Hematopoietic multipotent progenitor cell treated with erythropoietin and hydrocortisone succinate and interleukin-3 and kit ligand, for 17 days (in vitro differentiated cells): ENCODE measurements at places on chromosomes 5 and 9.

DNA sequence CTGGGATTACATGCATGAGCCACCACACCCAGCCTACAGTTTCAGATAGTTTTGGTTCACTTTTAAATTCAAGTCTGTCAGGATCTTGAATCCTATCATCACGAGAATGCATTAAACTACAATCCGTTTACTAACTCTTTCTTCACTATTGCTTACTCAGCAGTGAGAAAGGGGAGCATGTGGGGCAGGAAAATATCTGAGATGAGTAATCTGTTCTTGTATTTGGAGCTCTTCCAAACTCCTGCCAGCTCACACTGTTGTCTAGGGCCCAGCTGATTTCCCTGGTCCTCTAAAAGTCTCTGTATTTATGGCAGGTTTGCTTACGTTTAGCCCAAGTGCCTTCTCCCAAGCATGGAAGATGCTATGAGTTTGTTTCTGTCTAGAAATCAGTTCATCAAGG, 152.2 kb downstream of the FGF18 start:
- no peak for DNase-seq

- no peak for DNase-seq
Observed at GRCh38 chr5:112586596-112587062, 151.1 kb upstream of the APC start.

- DNase-seq, result no peak
Observed at GRCh38 chr9:36895744-36896260, 138.3 kb downstream of the PAX5 start.

DNA sequence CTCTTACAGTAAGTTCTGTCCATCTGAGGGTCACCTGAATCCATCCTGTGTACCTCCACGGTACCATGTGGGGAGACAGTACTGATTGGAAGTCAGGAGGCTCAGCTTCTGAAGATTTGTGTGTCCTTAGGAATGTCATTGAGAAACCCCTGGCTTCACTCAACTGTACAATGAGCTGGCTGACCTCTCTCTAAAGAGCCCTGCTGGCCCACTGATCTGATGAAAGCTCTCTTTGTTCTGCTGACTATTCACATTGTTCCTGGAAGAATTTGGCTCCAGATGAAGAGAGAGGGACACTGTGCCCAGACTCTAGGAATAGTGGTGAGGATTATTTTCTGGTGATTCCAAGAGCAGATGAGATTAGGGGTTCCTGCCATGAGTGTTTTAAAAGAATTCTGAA, 141.2 kb downstream of the LURAP1L start:
- DNase-seq, result no peak

DNA sequence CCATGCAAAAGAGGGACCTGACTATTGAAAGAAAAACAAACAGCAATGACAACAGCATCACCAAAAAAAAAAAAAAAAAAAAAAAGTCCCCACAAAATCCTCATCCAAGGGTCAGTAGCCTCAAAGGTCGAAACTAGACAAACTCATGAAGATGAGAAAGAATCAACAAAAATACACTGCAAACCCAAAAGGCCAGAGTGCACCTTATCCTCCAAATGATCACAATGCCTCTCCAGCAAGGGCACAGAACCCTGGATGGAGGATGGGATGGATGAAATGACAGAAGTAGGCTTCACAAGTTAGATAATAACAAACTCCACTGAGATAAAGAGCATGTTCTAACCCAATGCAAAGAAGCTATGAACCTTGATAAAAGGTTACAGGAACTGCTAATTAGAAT, 250.4 kb upstream of the GRAMD2B start:
- DNase-seq, result no peak

DNA sequence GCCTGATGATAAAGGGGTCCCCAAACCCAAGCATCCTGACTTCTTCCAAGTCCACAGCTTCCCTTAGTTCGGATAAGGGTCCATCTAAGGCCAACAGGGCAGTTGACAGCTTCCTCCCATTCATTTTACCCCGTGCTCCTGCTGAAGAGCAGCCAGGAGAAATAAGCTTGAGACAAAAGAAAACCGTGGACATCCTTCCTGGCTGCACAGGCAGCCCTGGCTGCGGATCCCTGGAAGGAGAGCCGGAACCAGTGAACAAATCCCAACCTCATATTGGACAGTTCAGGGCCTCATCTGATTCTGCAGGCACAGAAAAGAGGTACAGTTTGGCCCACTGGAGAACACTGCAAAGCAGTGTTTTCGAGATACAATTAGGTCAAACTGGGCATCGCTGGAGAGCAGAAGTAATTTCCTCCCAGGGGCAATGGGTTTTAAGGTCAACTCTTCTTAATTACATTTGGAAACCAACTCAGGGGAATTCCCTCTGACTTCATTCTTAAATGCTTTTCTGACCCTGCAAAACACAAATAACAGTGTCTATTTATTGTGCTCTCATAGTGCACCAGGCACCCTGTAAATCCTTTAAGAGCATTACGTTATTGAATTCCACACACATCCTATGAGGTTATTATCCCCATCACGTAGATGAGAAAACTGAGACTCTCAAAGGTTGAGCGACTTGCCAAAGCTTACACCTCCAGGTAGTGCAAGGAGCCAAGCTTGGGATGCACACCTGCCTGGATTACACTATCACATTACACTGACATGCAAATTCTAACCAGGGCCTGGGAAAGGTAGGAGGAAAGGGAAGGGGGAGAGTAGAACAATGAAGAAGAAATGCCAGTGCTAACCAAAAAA, 21.2 kb downstream of the ADAM19 start:
- no peak for DNase-seq

DNA sequence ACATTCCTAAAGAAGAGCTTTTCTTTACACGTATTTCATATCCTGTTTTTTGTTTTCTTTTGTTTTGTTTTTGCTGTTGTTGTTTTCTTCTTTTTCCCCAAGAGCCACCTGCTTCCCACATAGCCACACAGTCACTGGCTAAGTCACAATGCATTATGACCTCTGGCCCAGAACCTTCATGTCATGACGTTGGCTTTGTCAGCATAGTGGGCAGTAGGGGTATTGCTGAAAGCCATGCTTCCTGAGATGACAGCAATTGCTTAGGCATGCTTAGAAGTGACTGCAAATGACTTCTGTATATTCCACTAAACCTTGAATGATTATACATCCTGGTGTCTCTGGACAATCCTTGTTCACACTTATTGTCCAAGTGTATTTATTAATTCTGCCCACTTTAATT, 375.8 kb downstream of the TAF11L14 start:
- no peak for DNase-seq

DNA sequence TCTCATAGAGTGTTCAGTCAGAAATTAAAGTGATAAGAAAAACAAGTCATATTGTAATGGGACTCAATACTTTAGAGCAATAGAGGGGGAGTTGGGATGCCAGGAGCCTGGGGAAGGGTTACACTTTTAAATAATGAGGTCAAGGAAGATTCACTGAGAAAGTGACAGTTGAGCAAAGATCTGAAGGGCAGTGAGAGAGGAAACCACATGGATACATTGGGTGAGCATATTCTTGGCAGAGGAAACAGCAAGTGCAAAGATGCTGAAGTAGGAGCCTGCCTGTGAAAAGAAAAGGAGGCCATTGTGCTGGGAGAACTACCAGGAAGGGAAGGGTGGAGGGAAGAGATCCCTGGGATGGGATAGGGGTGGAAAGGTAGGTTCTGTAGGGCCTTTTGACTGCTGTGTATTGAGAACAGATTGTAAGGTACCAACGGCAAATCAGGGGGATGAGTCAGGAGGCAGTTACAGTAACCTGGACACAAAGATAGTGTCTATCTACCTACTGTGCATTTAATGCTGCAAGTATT, 79.4 kb downstream of the PAM start:
- no peak for DNase-seq

DNA sequence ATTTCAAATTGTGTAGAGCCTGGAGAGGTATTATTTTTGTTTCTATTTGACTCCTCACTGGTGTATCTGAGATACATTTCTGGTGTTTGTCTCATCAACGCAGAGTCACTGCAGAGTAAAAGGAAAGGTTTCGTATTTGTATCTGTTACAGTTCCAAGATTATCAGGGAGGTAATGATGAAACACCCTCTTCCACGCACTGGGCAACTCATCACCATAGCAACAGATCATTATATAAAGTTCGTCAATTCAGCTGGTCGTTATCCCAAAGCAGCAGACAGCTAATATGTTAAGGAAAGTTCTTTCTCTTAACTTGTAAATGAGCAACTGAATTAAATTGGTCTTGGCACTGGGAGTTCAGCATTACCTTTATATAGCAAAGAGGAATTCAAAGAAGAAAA, 513.5 kb downstream of the MTRR start:
- DNase-seq, result no peak

GRCh38 chr9:131807144-131807983, 67.5 kb upstream of the RAPGEF1 start:
- no peak for DNase-seq

GRCh38 chr5:3911773-3912172, 316.1 kb downstream of the IRX1 start:
- DNase-seq, result no peak

DNA sequence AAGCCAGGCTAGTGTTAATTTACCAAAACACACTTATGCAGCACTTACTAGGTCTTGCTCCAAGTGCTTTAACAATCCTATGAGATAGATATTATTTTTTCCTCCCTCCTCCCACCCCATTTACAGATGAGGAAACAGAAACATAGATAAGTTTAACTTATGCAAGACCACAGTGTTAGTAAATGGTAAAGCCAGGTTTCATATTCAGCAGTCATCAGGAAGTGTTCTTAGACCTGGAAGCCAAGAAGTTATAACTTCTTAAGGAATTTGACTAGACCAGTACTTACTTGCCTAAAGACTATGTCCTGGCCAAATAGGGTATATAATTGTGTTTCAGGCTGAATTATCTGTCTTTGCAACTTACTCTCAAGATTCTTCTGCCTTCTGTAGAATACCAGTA, 15.9 kb downstream of the ABHD17B start:
- no peak for DNase-seq

- no peak for DNase-seq
Observed at GRCh38 chr5:56377573-56377972, 144.4 kb upstream of the ANKRD55 start.

GRCh38 chr9:69136779-69137178, 37.3 kb upstream of the TJP2 start:
- DNase-seq, result no peak

DNA sequence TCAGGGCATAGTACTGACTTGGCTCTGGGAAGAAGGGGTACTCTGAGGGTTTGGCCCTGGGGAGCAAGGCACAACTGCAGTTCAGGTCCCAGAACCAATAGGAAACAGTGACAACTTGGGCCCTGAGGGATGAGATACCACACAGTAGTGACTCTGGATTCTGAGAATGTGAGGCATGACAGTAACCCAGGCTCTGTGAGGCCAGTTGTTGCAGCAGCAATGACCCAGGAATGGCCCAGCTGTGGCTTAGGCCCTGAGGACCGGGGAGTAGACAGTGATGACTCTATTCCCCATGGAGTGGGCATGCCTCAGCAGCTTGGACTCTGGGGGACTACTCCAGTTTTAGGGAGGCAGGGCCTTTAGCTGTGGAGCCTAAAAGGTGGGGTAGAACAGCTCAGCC, 21.5 kb upstream of the NFIL3 start:
- no peak for DNase-seq

GRCh38 chr5:81006947-81007636, 46.9 kb downstream of the RASGRF2 start:
- no peak for DNase-seq

GRCh38 chr5:131413605-131414559, 150.0 kb downstream of the CDC42SE2 start:
- DNase-seq, result no peak
